Smooth muscle cell of bladder (primary cell): ENCODE measurements at places on chromosomes 7 and 10. TPM values are rescaled to one million over a fixed set of nuclear protein-coding genes. Genes with fewer than 3 reads are reported as not detected.

Gene CALHM3
- total RNA-seq: not detected in 2 replicates

Gene CDNF
- total RNA-seq: 1.1 and 2.2 TPM in 2 replicates

Gene VAX1
- total RNA-seq: not detected in 2 replicates

Gene TES
- total RNA-seq: 36.1 and 49.2 TPM in 2 replicates

Gene CYP2C8
- total RNA-seq: under 0.01 TPM in 1 of 2 replicates, not detected in the other

Gene OR2A1
- total RNA-seq: not detected in 2 replicates

Gene MRPS16
- total RNA-seq: 51.2 and 52.6 TPM in 2 replicates

Gene ADAM12
- total RNA-seq: 23.6 and 85.8 TPM in 2 replicates

Gene PPP1R17
- total RNA-seq: not detected in 2 replicates

Gene CYP2W1
- 0.09 and 0.14 TPM in 2 replicates for total RNA-seq

Gene SPDYE1
- total RNA-seq: not detected in 2 replicates

Gene BTAF1
- total RNA-seq: 49.9 and 50.5 TPM in 2 replicates

Gene PON1
- total RNA-seq: not detected in 2 replicates

Gene ZNF727
- 0.28 TPM in 2 replicates for total RNA-seq

Gene MRC1
- total RNA-seq: under 0.01 TPM in 2 replicates

Gene MCM10
- total RNA-seq: 1.00 and 1.2 TPM in 2 replicates

Gene LRRC27
- total RNA-seq: 14.6 and 17.2 TPM in 2 replicates
